ENCODE measurements at places on chromosomes 13 and 19. TPM values are rescaled to one million over a fixed set of nuclear protein-coding genes. Genes with fewer than 3 reads are reported as not detected.

DNA sequence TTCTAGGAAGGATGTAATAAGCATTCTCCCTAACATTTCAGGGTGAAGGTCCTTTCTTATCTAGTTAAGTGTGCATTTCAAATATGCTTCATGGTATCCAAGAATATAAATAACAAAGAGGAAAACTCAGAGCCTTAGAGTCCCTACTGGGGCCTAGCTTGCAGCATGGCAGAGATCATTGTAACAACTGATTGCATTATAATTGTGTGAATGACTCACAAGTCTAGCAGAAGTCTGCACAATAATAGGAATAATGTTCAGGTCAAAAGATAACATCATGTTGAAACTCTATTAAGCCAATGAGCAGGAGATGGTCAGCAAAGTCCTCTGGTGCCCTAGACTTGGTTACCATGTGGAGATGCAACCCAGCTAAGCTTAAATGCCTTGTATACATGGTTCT is 3.4 kb downstream of the POSTN start:
- H3K4me3 ChIP-seq: no peak overlapping the region
- no peak for DNase-seq
- H3K36me3 ChIP-seq: no peaks in the 10 kb centered on the region
- no peaks in the 10 kb centered on the region for H3K27me3 ChIP-seq
- no peak overlapping the region for H3K27ac ChIP-seq

- peaks cover 13% of the 10 kb centered on the region for H3K4me1 ChIP-seq
- H3K36me3 ChIP-seq: no peaks in the 10 kb centered on the region
- no peak overlapping the region for H3K4me3 ChIP-seq
- no peak for DNase-seq
Observed at GRCh38 chr13:29756506-29756905, 93.9 kb downstream of the UBL3 start.

GRCh38 chr13:63855457-63856118 is 2439.9 kb upstream of the PCDH20 start:
- peak; percentile 32 for DNase-seq
- H3K4me1 ChIP-seq: no peaks in the 10 kb centered on the region
- no peaks in the 10 kb centered on the region for H3K36me3 ChIP-seq
- no peak overlapping the region for H3K27ac ChIP-seq
- no peak overlapping the region for H3K4me3 ChIP-seq
- H3K27me3 ChIP-seq: no peaks in the 10 kb centered on the region

Gene CYP2F1
- total RNA-seq: not detected

Data from activated CD4-positive, alpha-beta T cell treated with anti-CD3 and anti-CD28 coated beads, Interleukin-2, amount 10 ng/mL, durations not matched to agents 24 days and 14 days (primary cell).